ENCODE measurements at places on chromosomes 7 and 10. TPM values are rescaled to one million over a fixed set of nuclear protein-coding genes. Genes with fewer than 3 reads are reported as not detected.
A peak's percentile ranks its signal among the peaks of the same experiment; 100 is the strongest.

DNA sequence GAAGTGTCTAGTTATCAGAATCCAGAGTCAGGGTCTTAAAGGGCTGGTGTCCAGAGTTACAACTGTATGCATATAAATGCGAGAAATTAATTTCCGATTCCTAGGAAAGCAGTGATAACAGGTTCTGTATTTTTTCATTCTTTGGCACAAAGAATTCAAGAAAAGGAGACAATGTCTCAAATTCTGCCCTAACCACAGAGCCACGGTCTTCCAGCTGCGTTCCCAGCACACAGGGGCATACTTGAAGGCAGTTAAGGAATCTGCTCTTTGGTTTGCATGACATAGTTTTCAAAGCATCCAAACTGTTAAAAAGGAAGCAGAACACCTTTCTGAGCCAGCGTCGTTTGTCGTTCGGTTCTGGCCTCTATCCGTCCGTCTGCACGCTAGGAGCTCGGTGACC is 416.9 kb upstream of the MKI67 start:
- DNase-seq, result no peak

GRCh38 chr7:92955081-92955480 is 118.7 kb upstream of the CDK6 start:
- no peak for DNase-seq

ZP3 gene
- 21.5 TPM for total RNA-seq

GRCh38 chr7:68438811-68439210 is 1159.5 kb upstream of the AUTS2 start:
- no peak for DNase-seq

CPXM2 gene
- total RNA-seq, result 98.3 TPM

GRCh38 chr10:125822878-125823662 is at the start of the genes BCCIP and UROS:
BCCIP (plus strand) TSS chr10:125823546; CDS start chr10:125823558, 12 bp downstream.
UROS (minus strand) TSS chr10:125823258; CDS start chr10:125816499, 6,759 bp downstream.
- peak; percentile 97 for DNase-seq

DNA sequence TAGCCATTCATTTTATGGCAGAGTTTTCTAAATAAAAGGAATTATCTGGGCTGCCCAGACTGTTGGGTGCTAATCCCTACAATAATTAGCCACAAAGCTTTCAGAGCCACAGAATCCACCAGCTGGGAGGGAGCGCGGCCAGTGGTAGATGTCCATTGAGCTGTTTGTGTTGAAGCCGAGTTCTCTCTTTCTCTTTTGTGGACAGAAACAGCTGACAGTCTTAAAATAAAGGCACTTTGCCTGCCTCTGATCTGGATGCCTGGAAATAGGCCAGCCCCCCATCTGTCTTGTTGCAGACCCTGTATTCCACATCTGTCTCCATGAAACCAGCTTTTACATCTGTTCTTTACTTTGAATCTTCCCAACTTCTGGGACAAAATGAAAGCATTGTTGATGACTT is 66.1 kb downstream of the MTPN start:
- no peak for DNase-seq

DNA sequence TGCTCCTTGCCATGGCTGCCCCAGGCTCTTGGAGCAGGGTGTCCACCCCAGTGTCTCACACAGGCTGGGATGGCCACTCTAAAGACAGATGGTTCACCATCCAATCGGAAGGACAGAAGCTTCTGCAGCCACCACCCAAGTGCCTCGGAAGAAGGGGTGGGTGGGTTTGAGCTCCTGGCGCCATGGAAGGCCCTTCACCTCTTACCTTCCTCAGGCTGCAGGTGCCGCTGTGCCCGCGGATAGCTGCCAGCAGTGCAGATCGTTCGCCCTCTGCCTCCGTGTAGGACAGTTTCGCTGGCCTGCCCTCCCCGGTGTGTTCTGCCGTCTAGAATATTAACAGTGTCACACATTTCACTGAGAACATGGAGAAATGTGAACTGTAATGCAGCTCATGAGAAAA is 243.6 kb upstream of the GRB10 start:
- no peak for DNase-seq

DNA sequence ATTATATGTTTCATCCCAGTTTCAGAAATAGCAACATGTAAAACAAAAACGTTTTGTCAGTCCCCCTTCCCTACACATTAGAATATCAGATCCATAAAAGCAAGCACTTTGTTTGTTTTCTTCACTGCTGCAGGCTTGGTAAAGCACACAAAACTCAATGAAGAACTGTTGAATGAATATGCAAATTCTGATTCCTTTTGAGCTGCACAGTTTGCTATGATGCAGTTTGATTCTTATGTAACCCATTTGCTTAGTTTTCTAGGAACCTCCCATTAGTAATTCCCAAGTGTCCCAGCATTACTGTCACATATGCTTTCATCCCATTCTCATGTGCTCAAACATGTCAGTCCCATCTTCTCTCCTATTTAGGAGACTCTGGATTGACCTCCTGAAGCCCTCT is 26.1 kb upstream of the CHCHD3 start:
- no peak for DNase-seq

GRCh38 chr10:70551971-70552422 is 50.5 kb downstream of the PRF1 start:
- no peak for DNase-seq

GRCh38 chr10:90960355-90960814 is 39.5 kb upstream of the ANKRD1 start:
- no peak for DNase-seq

- DNase-seq, result no peak
Measured at GRCh38 chr7:37738321-37738720, 54.8 kb downstream of the GPR141 start.

- no peak for DNase-seq
Measured at GRCh38 chr10:21513405-21513788, 12.1 kb downstream of the SKIDA1 start.

GRCh38 chr10:6842722-6843121 is 262.6 kb upstream of the PRKCQ start:
- DNase-seq, result no peak

NPY4R2 gene
- not detected for total RNA-seq

DNA sequence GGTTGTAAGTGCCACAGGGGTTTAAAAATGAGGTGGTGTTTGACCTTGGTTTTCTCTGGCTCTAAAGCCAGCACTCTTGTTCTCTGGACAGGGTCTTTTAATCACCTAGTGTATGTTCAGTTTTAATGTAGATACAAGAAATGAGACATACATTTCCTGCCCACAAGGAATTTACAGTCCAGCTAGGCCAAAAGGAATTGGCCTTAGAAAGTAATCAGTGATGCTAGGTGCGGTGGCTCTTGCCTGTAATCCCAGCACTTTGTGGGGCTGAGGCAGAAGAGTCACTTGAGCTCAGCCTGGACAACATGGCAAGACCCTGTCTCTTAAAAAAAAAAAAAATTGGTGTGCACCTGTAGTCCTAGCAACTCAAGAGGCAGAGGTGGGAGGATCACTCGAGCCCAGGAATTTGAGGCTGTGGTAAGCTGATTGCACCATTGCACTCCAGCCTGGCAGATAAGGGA is 100.2 kb downstream of the LRMDA start:
- DNase-seq, result no peak

GRCh38 chr7:84073186-84073875 is 121.3 kb downstream of the SEMA3A start:
- no peak for DNase-seq

DNA sequence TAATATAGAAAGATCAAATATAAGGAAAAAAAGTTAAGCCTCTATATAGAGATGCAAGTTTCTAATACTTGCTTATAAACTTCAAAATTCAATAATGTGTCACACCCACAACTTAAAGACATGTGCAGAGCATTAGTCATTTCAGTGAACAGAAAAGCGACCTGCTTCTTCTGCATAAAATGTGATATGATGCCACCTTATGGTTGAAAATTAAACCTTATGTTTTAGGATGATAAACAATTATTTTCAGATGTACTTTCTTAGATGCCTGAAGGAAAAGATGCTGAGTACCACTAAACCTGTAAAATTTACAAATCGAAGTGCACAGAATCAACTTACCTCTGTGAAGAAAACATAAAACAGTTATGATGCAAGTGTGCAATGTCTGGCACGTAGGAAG is 96.0 kb downstream of the MTERF1 start:
- no peak for DNase-seq

DNA sequence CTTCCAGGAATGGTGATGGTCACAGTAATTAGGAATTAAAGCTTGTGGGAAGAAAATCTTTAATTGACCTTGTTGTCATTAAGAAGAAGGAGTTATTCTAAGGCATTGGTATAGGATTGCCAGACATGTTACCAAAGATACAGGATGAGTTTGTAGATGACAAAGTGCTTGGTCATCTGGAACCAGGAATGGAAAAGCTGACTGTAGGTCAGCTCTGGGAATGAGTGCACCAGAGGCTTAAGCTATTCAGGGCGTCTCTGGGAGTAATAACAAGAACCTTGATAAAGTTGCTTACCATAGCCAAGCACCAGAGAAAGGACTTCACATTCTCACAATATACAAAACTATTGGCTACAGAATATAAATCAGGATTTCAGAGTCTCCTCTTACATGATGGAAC is 89.0 kb downstream of the PHTF2 start:
- no peak for DNase-seq
